Inflammatory macrophage (primary cell): ENCODE measurements at places on chromosomes 5 and 9.
A peak's percentile ranks its signal among the peaks of the same experiment; 100 is the strongest.

DNA sequence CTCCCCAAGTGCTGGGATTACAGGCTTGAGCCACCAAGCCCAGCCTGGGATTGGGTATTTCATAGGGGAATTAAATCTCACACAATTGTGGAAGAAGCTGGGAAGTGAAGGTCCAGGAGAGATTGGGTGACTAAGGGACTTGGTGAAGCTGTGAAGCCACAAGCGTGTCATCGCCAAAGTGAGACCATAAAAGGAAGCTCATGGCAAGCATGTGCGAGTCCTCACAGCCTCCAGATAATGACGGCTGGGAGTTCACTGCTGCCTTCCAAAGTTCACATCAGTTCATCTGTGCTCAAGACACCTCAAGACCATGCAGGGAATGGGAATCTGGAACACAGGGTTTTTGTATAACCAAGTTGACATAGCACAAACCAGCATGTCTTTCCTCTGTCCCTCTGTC is 210.6 kb downstream of the MARCHF11 start:
- no peak for DNase-seq

DNA sequence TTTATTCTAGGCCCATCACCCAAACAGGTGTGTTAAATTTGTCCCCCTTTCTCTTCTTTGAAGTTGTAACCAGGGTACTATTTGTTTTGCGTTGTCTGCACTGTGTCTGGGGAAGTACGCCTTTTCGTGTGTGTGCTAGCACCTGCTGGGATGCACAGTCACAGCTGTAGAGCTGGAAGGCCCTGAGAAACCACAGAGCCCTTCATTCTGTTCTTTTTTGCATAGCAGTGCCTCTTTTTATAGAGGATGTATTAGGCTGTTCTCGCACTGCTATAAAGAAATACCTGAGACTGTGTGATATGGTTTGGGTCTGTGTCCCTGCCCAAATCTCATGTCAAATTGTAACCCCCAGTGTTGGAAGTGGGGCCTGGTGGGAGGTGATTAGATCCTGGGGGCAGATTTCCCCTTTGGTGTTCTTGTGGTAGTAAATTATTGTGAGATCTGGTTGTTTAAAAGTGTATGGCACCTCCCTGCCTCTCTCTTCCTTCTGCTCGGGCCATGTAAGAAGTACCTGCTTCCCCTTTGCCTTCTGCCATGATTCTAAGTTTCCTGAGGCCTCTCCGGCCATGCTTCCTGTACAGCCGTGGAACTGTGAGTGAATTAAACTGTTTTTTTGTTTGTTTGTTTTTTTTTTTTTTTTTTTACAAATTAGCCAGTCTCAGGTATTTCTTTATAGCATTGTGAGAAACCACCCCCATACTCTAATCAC is 14.0 kb downstream of the SEC61B start:
- no peak for DNase-seq

- peak; percentile 69 for DNase-seq
Observed at GRCh38 chr5:172283020-172283861, at the start of gene UBTD2. TSS of gene UBTD2 (minus strand) at chr5:172283764. CDS start at chr5:172283665, 99 bp downstream.

DNA sequence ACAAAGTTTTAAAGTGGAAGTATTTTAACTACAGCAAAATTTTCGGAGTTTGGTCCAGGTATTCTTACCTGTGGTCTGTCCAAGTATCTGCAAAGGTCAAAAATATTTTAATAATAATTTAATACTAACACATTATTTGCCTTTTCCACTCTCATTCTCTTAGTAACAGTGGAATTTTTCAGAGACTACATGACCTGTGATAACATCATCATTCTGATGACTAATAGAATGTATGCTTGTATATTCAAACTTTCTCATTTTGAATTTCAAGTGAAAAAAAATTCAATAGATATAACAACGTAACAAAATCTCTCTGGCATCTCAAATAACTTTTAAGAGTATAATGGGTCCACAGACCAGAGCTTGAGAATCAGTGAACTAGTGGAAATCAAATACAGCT is 78.3 kb downstream of the FBXL17 start:
- no peak for DNase-seq

DNA sequence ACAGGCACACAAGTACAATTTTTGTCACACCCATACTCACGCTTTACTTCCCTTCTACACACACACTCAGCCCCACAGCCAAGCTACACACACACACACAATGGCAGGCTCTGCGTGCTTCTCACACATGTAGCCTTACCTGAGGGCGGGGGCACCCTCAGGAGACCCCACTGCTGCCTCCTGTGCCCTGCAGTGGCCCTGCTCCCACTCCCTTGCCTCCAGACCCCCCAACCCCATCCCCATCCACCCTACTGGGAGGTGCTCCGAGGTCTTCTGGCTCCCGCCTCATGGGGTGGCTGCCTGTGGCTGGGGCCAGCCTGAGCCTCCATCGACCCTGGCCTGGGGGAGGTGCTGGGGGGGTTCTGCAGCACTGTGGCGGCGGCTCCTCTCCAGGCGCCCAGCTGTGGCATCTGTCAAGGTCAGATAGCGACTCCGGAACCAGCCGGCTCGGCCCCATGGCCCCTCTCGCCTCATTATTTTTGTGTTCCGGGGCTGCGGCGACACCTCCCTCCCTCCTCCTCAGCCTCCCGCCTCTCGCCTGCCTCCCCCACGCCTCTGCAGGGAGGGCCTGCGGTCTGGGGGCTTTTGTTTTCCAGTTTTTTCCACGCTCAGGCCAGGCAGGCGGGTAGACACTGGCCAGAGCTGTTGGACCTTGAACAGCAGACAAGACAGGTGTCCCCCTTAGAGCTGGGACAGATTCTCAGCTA is 21.7 kb downstream of the CXXC5 start:
- DNase-seq, result no peak

DNA sequence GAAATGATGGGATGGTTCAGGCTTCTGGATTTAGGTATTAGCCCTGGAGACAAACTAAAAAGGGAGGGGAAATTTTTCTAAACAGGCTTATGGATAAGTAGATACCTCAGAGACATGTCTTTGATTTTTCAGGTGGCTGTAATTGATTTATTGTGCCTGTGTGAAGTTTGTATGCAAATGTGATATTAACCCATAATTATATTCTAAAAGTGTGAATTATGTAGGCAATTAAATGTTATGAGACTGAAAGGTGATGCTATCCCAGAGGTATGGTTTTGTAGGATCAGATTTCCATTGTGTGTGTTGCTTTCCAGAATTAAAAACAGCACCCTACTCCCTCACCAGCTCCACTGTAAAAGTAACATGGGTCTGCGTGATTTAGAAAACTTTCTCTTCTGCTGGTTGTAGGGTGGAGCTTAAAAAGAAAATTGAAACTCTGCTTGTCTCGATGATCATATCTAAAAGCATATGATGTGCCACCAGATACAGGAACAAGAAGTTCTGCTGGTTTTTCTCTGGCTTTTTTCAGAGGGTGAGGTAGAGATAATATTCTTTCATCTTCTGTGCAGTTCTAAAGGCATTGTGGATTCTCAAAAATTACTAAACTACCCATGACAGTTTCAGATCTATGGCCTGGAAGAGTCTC is 71.8 kb upstream of the TAF11L2 start:
- DNase-seq, result no peak

DNA sequence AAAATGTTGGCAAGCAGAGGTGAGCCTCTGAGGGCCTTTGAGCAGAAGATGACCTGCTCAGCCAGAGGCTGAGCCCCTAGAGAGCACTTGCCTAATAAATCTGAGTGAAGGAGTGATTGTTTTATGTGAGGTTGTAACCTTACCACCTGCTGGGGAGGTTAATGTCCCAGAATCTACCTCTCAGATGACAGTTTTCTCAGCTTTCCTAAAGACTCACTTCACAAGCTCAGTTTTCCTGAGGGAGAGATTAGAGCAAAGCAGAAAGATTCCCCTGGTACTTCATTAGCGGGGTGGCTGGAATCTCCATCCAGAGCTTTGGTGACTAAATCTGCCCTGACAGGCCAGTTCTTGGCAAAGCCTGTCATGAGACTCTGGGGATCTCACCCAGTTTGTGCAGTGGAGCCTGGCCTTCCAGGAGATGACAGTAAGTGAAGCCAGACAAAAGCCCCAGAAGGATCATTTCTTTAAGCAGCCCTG is 48.8 kb upstream of the GALNT10 start:
- no peak for DNase-seq

- DNase-seq, result no peak
Observed at GRCh38 chr5:143781993-143782520, 29.9 kb upstream of the HMHB1 start.

DNA sequence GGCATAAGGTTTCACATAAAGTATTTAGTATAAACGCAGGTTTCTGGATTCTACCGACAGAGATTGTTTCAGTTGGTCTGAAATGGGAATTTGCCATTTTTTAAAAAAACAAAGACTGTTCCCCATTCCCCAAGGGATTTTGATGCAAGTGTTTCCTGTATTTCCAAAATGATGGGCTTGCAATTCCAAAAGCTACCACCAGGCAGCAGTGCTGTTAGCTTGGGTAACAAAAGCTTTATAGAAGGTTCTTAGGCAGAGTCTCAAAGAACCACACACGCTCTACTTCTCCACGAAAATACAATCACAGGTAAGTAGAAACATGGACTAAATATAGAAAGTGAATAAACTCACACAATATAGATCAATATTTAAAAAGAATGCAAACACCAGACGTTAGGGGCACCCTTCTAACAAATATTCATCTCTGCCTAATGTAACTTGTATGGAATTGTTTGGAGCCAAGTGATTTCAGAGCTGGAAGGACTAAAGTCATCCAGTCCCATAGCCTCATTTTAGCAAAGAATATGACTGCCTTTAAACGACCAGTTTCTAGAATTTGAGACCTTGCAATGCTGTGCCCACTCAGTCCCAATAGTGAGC is 154.3 kb downstream of the SPOCK1 start:
- DNase-seq, result peak; percentile 68

GRCh38 chr9:128887914-128888350 is 6.0 kb downstream of the LRRC8A start:
- no peak for DNase-seq

- no peak for DNase-seq
Observed at GRCh38 chr5:180053061-180053602, 18.4 kb downstream of the RNF130 start.

GRCh38 chr9:99907208-99907532 is 716 bp downstream of the STX17 start:
- DNase-seq, result no peak
